ENCODE measurements at places on chromosomes 7 and 10.

DNA sequence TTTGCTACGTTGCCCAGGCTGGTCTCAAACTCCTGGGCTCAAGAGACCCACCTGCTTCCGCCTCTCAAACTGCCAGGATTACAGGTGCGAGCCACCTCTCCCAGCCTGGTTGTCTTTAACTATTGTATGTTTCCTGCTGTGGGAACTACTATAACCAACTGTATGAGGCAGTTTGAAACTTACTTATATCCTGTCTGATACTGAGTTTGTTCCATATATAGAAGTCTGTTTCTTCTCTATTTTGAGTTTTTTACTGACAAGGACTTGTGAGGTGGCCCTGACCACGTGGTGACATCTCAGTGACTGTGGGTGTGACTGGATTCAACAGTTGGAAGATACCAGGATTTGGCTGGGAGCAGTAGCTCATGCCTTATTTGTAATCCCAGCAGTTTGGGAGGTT is 14.2 kb downstream of the FBH1 start:
- DNase-seq, result no peak

- DNase-seq, result no peak
Observed at GRCh38 chr7:5375925-5376324, 47.7 kb downstream of the TNRC18 start.

- no peak for DNase-seq
Observed at GRCh38 chr10:21724020-21724589, 190.1 kb downstream of the MLLT10 start.

GRCh38 chr10:14608381-14609001 is 166.2 kb downstream of the FAM107B start:
- DNase-seq, result no peak

DNA sequence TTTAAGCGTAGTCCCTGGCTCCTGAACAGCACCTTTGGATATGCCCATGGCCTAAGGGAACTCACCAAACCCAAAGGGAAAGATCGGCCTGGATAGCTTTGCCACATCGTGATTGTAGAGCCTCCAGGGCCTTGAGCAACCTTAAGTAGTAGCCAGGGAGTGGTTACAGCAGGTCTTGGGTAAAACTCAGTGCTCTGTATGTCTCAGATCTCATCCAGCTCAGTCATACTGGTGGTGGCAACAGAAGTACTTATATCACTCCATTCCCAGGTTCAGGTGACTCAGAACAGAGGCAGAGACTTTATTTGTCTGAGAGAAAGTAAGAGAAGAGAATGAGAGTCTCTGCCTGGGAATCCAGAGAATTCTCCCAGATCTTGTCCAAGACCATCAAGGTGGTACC is 39.1 kb upstream of the AASS start:
- no peak for DNase-seq

- no peak for DNase-seq
Observed at GRCh38 chr10:11440250-11441150, 170.9 kb downstream of the USP6NL start.

DNA sequence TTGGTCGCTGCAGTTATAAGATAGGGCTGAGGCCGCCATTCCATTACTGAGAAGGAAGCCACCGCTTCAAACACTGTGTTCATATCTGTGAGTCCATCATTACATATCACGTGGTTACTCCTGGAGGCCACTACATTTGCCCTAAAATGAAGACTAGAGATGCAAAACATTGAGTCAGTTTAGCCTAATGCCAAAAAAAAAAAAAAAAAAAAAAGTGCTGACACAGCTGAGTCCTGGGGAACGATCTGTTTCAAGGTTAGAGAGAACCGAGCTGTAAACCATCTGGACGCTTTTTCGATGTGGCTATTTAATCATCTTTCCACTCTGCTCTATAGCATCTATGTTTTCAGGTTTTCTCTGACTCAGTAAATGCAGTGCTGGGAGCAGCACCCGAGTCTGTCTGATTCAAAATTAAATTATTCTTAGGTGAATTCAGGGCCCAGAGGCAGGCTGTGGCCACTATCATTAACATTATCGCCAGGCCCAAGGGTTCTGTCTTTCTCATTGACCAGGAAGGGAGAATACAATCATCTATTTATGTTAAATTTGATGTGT is 449.1 kb downstream of the PAXIP1 start:
- DNase-seq, result no peak

- DNase-seq, result no peak
Observed at GRCh38 chr7:2993868-2994267, 49.8 kb downstream of the CARD11 start.

GRCh38 chr10:101331956-101332355 is 22.0 kb upstream of the BTRC start:
- no peak for DNase-seq

- no peak for DNase-seq
Observed at GRCh38 chr10:101816913-101817336, 1.3 kb downstream of the OGA start.

DNA sequence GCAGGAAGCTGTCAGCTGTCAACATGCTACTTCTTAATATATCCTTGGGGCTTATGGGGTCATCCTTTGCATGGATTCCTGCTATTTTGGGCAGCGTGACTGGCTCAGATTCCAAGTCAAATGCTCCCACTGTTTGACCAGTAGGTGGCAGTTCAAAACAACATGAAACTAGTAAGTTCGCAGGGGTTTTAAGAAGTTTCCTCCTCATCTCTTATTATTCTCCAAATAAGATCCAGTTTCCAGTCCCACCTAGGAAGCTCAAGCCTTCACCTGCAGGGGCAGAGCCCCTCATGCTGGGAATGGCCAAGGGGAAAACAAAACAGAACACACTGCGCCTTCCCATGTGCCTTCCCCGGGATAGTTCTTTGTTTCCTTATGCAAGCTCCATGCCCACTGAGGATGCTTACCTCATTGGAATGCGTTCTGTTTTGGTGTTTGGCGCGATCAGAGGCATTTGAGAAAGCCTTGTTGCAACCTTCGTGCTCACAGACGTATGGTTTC is 259.8 kb downstream of the GLI3 start:
- DNase-seq, result no peak

GRCh38 chr10:47184724-47185330 is 115.2 kb upstream of the GDF10 start:
- DNase-seq, result no peak

DNA sequence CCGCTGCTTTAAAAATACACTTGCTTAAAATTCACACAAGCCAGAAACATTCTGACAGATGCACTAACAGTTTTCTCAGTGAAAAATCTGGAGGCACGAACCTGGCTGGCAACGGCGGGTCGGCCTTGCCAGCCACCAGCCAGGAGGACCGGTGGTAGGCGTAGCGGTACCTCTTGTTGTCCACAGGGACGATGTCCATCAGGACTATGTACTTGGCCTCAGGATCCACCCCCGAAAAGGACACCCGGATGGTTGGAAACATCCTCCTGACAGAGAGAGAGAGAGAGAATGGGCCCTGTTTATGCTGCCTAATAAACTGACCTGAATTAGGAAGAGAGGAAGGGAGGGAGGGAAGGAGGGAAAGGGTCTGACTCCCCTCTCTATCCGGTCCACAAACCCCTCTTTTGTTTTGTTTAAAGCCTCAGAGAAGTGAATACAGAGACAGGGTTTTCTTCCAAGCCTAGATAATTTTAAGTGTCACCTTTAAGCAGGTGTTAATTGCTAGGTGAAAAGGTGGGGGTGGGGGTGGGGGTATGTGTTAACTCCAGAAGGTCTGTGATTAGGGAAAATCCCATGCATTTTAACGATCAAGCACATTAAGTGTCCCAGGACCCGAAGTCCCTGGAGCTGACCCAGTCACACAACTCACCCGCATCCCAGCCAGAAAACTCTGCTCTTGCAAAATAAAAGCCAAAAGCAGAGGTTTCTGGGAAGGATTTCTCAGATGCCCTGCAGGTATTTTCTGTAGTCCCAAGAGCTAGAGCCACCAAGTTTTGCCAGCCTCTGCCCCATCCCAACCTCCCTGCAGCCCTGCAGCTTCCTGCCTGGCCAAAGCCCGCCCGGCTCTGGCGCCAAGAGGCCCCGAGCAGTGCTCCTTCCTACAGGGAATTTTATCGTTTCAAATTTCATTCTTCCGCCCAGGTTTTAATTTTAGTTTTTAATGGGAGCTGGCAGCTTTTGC is 5.0 kb downstream of the TBX20 start:
- no peak for DNase-seq

DNA sequence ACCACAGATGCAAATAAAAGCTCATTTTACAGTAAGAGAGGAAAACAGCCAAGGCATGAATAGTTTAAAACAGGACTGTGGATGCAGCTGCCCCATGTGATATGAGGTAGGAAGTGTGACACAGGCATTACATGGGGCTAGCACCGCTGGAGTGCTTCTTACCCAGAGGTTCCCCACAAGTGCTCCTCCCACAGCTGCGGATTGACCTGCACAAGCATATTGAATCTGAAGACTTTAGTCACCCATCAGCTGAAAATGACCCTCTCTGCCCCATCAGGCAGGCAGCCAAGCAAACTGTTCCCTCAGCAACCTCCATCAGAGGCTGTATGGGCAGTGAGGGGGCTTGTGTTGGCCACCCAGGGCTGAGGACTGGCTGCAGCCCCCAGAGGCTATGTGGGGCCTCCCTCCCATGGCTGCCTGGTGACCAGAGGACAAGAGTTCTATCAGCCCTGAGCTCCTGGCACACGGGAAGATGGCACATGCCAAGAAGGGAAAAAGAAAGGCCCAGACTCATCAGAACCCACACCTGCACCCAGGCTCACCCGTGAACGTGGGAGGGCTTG is 98.7 kb downstream of the TCERG1L start:
- DNase-seq, result no peak

DNA sequence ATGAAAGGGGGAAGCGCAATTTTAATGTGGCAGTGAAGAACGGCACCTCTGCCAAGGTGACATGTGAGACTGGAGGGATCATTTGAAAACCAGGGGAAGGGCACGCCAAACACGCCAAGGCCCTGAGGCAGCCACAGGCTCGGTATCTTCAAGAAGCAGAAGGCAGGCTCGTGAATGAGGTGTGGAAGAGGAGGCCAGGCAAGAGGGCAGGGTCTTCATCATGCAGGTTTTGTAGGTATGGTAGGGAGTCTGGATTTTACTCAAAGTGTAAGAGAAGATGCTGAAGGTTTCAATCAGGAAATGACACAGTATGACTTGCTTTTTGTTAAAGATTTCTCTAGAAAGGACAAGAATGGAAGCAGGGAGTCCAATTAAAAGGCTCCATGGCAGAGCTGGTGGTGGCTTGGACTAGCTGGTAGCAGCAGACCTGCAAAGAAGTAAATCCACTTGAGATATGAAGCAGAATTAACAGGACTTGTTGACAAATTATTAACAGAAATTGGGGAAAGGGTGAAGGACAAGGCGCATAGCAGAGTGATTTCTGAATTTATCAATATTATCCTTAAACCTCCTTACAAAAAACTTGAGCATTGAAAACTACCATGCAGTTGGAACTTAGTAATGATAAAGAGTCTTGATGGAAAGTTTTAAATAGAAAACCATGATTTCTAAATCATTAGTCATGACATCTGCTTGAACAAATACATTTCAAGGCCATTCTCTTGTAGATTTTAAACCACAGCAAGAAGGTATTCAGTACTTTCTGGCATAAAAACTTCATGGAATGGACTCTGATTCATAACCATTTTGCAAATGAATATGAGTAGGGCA is 70.4 kb downstream of the COA1 start:
- no peak for DNase-seq

GRCh38 chr7:107874605-107875446 is 16.2 kb upstream of the DLD start:
- DNase-seq, result no peak

- no peak for DNase-seq
Observed at GRCh38 chr10:113982769-113983168, 60.9 kb upstream of the ADRB1 start.

DNA sequence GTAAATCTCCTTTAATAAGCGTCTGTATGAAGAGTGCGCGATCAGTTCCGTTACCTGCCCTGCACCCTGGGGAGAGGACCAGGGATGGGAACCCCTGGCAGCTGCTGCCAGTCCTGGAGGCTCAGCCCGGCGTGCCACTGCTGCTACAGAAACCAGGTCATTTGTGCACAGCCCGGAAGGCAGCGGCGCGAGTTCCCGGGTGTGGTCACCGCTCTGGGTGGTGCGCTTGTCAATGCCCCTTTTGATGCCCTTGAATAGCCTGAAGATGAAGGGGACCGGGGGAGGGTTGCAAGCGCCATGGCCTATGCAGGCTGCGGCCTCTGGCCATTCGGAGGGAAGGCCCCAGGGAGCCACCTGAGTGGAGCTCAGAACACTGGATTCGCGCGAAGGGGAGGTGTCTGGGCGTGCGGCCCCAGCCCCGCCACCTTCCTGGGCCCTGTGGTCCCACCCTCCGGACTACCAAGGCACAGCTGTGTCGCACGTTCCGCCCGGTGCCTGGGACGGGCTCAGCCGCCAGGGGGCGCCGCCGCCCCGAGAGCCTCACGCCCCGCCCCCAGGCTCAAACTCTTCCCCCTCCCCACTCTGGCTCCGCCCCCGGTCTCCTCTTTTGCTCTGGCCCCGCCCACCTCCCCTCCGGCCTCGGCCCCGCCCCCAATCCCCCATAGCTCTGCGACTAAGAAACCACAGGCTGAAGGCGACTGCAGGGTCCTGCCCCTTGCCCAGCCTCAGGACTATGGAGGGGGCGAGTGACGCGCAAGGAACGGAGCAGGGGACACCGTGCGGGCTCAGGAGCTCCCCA is 16.5 kb downstream of the AP5Z1 start:
- DNase-seq, result peak; percentile 58

DNA sequence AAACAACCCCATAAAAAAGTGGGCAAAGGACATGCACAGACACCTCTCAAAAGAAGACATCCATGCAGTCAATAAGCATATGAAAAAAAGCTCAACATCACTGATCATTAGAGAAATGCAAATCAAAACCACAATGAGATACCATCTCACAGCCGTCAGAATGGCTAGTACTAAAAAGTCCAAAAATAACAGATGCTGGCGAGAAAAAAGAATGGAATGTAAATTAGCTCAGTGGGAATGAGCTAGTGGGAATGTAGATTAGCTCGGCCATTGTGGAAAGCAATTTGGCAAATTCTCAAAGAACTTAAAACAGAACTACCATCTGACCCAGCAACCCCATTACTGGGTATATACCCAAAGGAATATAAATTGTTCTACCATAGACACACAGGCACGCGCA is 287.0 kb downstream of the WDR37 start:
- DNase-seq, result no peak

- DNase-seq, result no peak
Observed at GRCh38 chr10:29648983-29649268, 14.2 kb upstream of the SVIL start.

DNA sequence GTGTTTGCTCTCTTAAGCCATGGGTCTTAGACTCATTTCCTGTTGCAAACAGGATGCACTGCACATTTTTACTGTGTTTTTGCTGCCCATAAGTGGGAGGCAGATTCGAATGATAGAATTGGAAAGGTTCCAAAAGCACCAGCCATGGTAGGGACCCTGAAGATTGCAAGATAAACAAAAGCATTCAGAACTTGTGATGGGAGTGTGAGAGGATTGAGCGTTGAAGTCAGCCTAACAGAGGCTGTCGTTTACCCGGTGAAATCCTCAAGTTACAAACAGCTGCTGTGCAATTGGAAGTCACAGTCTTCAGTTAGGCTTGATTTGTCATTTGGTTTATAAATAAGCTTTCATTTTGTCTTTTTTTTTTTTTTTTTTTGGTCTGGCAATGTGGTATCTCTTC is 192.7 kb upstream of the MKI67 start:
- no peak for DNase-seq

Data from activated CD8-positive, alpha-beta memory T cell treated with anti-CD3 and anti-CD28 coated beads for 1 hour (primary cell).